Gastroesophageal sphincter (tissue), 4 donors: ENCODE measurements at places on chromosomes 5 and 9. TPM values are rescaled to one million over a fixed set of nuclear protein-coding genes. Genes with fewer than 3 reads are reported as not detected.

GRCh38 chr9:98135558-98135934 is 16.5 kb upstream of the TRIM14 start:
- no peak for ATAC-seq

DNA sequence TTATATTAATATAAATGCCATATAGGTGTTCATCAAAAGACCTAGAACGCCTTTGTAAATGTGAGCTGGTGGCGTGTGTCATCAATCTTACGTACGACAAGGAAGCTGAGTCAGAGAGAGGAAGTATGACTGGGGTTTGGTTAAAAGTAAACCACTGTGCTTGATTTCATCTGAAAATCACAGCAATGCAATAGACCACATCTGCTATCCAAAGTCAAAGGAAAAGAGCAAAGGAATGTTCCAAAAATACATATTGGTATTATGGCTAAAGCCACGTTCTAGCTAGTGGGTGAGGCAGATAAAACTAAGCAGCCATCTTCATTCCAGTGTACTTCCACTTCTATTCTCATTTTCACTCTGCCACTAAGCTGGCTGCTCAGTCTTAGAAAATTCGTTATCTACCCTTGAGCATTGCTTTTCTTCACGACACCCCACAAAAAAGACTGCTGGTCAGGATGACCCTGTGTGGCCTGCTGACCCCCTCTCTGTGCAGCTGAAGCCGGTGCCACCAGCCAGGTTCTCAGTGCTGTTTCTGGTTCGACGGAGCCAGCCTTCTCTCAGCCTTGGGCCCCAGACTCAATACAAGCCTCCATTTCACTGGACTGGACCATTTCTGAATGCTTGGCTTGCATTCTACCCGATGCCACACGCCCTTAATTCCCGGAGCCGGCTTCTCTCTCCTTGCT is 23.8 kb downstream of the SHC3 start:
- ATAC-seq, result no peak

DNA sequence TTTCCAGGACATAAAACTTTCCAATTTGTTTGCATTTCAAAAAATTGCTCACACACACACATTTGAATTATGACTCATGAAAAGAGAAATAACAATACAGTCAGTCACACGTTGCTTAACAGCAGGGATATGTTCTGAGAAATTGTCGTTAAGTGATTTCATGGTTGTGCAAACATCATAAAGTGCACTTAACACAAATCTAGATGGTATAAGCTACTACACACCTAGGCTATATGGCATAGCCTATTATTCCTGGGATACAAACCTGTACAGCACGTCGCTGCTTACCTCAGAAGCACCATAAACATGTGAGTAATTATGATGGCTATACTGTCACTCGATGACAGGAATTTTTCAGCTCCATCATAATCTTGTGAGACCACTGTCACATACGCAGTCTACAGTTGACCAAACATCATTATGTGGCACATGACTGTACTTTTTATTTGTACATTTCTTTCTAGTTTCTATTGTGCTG is 378.2 kb downstream of the ACTL7B start:
- ATAC-seq, result no peak

DNA sequence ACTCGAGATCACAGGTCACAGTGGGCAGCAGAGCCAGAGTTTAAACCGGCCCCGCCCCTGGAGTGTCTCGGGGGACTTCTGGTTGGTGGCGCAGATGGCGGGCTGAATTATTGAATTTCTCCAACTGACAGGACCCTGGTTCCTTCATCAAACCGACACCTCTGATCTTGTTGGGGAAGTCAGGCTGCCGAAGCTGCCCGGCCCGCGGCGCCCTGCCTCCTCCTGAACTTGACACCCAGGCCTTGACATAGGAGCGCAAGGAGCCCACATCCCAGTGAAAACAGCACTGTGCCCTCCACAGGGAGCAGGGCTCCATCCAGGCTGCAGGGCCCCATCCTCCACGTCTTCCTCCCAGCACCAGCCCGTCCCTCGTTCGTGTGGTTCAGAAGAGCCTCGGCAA is 105.2 kb downstream of the OLFM1 start:
- no peak for ATAC-seq

DNA sequence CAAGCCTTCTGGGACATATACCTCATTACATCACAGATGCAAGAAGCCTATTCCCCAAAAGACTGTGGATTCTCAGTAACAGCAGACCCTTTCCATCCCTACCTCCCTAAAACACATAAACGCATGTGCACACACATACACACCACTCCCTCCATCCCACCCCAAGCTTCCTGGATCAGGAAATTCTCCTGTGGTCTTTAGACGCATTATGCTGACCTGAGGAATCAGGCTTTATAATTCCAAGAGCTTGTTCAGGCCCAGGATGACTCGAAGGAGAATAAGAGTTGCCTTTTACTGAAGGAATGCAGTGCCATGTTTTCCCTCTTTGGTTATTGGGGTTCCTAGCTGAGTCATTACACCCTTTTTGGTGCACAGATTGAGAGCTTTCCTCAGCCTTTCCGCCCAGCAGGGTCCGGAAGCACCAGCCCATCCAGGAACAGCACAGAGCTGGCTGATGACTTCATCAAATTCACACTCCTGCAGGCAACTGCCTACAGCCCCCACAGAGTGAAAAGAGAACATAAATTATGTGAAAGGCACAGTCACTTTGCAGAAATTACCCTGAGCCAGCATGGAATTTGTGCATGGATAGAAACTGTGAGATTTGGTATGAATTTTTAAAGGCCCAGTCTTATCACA is 385.0 kb upstream of the TRPC7 start:
- ATAC-seq, result no peak

GRCh38 chr9:135516132-135516860 is 4.9 kb upstream of the LCN1 start:
- ATAC-seq, result no peak

DNA sequence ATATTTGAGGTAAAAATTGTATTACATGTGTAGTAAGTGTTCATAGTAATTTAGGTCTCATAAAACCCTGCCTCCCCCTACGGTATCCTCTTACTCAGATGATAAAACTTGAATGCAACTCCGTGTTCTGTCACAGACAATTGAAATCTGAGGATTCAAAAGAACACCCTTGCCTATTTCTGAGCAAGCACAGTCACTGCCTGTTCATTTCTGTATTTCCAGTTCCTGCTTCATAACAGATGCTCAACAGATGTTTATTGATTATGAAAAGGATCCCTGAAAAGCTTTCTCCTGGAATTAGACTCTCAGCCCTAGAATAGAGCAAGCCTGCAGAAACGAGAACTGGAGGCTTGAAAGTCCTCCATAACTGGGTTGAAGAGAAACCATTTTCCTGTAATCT is 144.1 kb upstream of the SPEF2 start:
- ATAC-seq, result no peak

GRCh38 chr5:75020016-75020656 is 32.2 kb downstream of the GCNT4 start:
- ATAC-seq, result no peak

GRCh38 chr9:70222354-70222753 is 36.4 kb upstream of the SMC5 start:
- no peak for ATAC-seq

DNA sequence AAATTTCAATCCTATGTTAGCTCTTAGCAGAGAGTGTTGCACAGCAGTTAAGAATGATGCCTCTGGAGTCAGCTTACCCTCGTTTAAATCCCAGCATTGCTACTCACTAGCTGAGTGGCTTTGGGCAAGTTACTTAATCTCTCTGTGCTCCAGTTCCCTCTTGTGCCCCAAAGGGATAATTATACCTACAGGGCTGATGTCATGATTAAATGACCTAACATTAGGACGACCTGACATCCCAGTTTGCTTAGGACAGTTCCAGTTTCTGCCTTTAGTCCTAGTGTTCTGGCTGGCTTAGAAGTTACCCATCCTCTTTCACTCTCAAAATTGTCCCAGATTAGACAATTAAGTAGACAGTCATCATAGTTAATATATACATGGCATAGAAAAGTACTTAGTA is 4.3 kb upstream of the RAI14 start:
- no peak for ATAC-seq

DNA sequence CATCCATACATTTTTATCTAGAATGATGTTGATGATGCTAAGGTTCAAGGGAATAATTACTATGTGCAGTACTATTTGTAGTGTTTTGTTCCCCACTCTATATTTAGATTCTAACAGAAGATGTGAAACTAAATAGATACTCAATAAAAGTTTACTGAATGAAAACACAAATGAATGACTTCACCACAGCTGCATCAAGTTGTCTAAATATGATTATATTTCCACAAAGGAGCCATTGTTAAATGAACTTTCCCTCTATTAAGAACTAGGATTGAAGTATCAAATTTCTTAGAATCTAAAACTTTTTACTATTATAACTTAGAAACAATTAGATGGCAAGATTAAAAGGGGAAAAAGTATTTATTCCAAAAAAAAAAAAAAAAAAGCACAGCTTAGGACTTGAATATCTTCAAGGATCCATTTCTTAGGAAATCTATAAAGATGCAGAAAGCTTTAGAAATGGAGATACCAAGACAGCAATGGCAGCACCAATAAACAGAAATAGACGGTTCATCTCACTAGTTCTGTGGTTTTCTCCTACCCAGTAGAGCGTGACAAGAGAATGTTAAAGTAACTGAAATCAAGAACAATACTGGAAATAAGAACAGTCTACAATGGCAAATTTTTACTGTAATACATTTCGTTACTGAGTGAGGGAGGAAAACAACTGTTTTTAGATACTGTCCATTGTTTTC is 347.6 kb downstream of the EBF1 start:
- no peak for ATAC-seq

- no peak for ATAC-seq
Measured at GRCh38 chr9:16996901-16997491, 126.5 kb upstream of the BNC2 start.

GRCh38 chr5:38414348-38414747 is 142.1 kb downstream of the LIFR start:
- ATAC-seq, result no peak

DNA sequence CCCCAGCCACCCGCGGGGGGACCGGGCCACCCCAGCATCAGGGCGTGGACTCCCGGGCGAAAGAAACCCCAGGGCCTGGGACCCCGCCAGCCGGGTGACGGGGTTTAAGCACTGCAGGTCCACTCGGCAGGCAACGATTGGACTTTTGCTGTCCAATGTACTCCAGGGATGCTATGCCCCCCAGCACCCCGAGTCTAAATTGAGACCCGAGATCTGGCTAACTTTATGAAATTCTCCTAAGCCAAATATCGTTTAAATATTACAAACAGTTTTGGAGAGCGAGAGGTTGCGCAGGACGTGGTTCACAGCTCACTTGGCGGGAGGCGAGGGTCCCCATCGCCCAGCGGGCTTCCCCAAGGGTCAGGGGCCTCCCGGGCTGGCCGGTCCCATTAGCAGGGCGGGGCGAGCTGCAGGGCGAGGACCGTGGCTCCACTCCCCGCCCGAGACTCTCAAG is 384 bp upstream of the MRPS2 start:
- ATAC-seq, result peak; percentile 38

- ATAC-seq, result peak; percentile 25
Measured at GRCh38 chr5:96788112-96788749, 19.5 kb downstream of the ERAP1 start.

DNA sequence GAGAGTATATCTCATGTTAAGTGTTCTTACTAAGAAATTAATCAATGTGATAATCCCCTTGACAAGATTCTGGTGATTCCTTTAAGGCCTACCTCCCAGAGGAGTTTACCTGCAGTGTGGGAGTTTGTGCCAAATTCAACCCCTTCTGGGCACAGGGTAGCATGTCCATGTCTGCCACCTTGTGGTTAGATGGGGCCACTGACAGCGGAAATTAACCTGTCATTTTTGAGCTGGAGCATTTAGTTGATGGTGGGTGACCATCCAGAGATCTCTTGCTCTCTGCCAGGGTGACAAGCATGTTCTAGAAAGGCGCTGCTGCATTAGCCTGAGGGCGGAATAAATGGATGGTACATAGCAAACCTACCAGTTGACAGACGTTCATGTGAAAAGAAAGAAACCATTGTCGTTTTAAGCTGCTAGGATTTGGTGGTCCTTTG is 132.2 kb downstream of the FBXO4 start:
- ATAC-seq, result no peak

- no peak for ATAC-seq
Measured at GRCh38 chr5:174383210-174384167, 338.0 kb downstream of the NSG2 start.

DNA sequence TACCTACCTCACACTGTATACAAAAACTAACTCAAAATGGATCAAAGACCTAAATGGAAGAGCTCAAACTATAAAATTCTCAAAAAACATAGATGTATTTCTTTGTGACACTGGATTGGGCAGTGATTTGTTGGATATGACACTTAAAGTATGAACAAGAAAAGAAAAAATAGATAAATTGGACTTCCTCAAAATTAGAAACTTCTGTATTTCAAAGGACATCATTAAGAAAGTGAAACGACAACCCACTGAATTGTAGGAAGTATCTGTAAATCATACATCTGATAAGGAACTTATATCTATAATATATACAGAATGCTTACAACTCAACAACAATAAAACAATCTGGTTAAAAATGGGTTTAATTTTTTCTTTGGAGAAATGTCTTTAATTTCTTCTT is 96.7 kb downstream of the NRG2 start:
- no peak for ATAC-seq

- no peak for ATAC-seq
Measured at GRCh38 chr9:90827181-90827871, 25.7 kb downstream of the SYK start.

DNA sequence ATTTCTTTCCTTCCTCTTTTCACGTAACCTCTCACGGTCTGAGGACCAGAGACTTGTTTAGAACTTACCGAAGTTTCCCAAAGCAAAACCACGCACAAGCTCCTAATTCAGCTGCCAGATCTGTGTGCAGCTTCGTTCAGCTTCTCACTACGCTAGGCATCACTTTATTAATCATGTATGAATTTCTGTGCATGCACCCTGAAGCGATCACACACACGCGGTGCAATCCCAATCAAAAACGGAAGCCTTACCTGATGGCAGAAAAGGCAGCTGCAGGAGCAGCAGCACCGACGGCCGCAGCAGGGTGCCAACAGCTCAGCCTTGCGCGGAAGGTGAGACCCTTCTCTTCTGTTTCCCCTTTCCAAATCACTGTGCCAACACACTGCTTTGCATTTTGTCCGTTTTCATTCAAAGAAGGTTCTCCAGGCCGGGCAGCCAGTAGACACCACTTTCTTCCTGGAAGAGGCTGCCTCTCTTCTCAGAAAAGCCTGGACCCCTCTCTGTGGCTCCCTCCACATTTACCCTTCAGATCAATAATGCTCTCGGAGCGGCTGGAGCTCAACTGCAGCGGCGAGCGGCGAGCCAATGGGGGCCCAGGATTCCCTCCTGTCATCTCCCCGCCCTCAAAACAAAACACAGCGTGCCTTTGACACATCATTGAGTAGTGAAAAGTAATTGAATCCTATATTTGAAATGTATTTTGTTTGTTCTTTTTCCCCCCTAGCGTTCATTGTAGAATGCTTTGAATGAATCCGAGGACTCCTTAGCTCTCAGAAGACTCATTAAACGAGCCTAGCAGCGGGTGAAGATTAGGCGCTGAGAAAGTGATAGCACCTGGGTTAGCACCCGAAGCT is at the start of gene CDH12:
Gene CDH12 (minus strand): TSS at position 538 of the 854 bp plus-strand sequence.
- no peak for ATAC-seq

GRCh38 chr9:134379831-134380365 is 53.6 kb downstream of the RXRA start:
- ATAC-seq, result no peak

ARID3C gene
- total RNA-seq, result not detected

CKMT2 gene
- total RNA-seq, result 33.6 TPM

SMIM3 gene
- total RNA-seq, result 42.3 TPM

SPINK6 gene
- total RNA-seq, result not detected

ZNF354C gene
- 6.3 TPM for total RNA-seq
